ENCODE measurements at places on chromosomes 1 and 21.

DNA sequence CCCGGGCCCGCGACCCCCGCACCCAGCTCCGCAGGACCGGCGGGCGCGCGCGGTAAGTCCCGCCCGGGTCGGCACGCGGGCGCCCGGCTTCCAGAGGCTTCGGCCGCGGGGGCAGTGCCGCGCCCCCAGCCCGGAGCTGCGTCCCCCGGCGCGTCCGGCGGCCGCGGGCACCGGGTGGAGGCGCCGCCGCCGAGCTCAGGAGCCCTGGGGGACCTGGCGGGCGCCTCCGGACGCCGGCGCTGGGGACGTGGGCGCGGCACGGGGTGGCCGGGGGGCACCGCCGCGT is 227 bp downstream of the NBL1 start:
- no peak for DNase-seq

- no peak for DNase-seq
These were observed 673.1 kb downstream of the SMYD3 start for GRCh38 chr1:245834002-245834401.

GRCh38 chr1:90963651-90964050 is 58.2 kb downstream of the ZNF644 start:
- DNase-seq = no peak

GRCh38 chr1:116826818-116827606 is 72.8 kb downstream of the CD2 start:
- DNase-seq = no peak

DNA sequence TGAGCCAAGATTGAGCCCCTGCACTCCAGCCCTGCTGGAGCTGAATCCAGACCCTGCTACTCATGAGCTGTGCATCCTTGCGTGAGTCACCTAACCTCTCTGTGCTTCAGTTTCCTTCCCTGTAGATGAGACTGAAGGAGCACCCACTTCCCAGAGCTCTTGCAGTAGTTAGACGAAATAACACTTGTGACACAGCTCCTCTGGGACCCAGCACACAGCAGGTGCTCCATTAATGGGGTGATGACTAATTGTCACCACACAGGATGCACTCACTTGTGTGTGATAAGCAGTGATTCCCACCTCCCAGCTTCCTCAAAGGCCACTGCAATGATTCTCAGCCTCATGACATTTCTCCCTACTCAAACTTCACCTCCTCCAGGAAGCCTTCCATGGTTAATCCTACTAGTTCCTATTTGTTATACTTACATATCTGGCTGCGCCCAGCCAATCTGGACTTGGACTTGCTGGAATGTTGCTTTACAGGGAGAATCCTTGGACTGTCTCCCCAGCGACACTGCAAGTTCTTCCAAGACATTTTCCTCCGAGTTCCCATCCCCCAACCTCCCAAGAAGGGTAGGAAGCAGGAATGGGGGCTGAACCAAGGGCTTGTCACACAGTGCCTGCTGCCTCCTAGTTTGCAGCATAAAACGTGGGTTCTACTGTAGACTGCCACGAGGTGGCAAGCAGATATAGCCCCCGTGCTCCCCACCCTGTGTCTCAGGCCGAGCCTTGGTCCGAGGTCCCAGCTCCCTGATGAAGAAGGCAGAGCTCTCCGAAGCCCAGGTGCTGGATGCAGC is 17.2 kb downstream of the DRAXIN start:
- no peak for DNase-seq

GRCh38 chr1:21149430-21149854 is 27.3 kb downstream of the EIF4G3 start:
- no peak for DNase-seq

GRCh38 chr1:116835161-116835560 is 74.6 kb upstream of the PTGFRN start:
- no peak for DNase-seq

DNA sequence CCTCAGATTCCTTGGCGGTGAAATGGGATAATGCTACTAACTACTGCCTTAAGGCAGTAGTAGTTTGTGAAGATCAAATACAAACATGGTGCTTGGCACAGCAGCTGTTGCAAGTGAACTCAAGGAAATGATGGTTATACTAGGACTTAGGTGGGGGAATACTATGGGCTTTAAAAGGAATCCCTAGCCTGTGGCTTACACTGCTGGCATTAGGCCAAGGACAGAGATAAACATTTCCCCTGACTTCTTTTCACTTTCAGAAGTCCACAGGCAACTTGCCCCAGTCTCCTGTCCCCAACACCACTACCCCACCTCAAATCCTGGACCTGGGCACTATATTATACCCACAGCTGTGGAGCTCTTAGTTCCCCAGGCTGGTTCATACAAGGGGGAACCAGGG is 13.1 kb upstream of the VAMP4 start:
- DNase-seq = no peak

GRCh38 chr1:180287988-180288705 is 58.1 kb downstream of the LHX4 start:
- DNase-seq = no peak

GRCh38 chr21:45623436-45623835 is 20.1 kb upstream of the PCBP3 start:
- DNase-seq = no peak

DNA sequence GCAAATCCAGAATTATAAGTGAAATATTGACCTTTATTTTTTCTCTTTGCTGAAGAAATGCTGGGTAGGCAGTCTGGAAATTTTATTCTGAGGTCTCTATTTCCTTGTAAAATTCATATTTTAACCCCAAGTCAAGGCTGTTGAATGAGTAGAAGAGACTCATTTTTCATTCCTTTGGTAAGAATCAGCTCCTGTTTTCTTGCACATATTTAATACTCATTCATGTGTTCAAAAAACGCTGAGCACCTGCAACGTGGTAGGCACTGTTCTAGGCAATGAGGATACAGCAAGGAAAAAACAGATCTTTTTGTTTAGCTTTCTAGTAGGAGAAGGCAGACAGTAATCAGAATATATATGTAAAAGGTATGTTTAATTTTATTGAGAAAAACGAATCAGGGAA is 1.5 kb downstream of the PRKAA2 start:
- no peak for DNase-seq

- no peak for DNase-seq
These were observed 32.2 kb upstream of the GPR137B start for GRCh38 chr1:236110137-236110536.

GRCh38 chr1:84245563-84245962 is 55.9 kb upstream of the SAMD13 start:
- no peak for DNase-seq

DNA sequence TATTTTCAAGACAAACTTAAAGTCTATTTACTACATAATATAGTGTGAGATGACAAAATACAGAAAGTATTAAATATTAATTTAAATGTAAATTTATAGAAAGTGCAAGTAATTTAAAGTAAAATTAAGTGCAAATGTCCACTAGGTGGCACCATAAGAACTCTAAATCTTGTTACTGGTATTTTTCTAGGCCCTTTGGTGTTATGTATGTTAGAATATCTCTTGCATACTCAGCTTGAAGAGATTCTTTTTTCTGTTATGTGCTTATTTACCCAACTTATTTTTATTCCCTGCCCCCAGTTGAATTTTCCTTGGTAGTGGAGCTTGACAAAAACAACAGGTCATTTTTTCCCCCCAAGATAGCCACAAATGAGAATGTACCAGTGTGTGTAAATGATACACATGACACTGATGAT is 71.5 kb downstream of the RPS6KC1 start:
- peak; percentile 16 for DNase-seq

GRCh38 chr1:161009602-161010211 is 11.2 kb downstream of the F11R start:
- DNase-seq = no peak

All from naive thymus-derived CD4-positive, alpha-beta T cell (primary cell).